Stimulated activated CD8-positive, alpha-beta memory T cell treated with anti-CD3 and anti-CD28 coated beads, Interleukin-7, amount 100 ng/mL, for 1 hour (primary cell): ENCODE measurements at places on chromosomes 1 and 21.

DNA sequence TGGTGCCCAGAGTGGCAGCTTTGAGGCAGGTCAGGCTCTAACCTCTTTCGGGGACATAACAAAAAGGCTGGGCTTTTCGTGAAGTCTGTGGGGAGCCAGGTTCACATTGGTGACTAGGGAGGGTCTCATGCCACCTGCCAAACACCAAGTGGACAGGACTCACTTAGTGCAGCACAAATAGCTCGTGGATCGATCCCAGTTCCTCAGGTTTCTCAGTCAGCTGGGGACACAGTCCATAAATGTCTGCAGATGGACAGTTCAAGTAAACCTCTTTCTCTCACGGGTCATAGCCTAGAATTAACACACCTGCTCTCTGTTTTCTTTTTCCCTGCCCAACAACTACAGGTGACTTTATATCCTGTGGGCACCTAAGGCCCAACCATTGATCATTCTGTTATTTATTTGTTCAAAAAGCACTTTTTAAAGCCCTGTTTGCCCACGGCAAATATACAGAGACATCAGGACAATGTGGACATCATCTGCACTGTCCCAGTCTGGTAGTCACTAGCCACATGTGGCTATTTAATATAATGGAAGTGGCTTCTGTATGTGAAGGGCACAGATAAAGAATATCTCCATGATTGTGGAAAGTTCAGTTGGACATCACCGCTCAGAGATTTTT, 53.5 kb downstream of the CAPN2 start:
- DNase-seq, result no peak

DNA sequence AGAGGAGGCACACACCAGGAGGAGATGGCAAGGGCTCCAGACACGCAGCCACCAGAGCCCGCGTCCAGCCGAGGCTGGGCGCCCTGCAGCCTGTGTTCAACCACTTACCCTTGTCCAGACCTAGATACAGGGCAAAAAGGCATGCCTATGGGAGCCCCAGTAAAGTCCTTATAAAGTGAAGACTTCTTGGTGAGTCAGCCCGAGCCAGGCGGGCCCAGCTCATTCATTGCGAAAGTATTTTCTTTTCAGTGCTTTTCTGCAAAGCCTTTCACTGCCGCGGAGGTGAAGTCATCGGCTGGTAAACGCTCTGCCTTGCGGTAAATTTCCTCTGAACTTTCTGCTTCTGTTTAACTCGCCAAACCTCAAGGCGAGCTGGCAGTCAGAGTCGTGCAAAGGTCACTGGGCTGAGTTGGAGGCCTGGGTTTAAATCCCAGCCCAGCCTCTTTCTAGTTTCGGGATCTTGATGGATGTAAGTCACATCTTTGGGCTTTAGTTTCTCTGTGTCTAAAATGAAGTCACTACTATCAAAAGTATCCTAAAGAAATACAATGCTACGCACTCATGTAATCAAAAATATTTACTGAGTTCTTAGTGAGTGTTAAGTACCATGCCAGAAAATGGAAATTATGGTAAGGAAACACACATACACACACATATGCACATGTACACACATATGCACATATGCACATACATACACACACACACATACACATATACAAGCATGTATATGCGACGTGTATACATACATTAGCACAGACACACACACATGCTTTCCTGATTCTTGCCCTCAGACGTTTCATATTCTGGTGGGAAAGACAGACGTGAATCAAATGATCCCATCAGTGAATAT, 54.7 kb upstream of the IFFO2 start:
- DNase-seq, result peak; percentile 33

- DNase-seq, result no peak
Observed at GRCh38 chr1:205018381-205018780, 24.6 kb upstream of the CNTN2 start.

DNA sequence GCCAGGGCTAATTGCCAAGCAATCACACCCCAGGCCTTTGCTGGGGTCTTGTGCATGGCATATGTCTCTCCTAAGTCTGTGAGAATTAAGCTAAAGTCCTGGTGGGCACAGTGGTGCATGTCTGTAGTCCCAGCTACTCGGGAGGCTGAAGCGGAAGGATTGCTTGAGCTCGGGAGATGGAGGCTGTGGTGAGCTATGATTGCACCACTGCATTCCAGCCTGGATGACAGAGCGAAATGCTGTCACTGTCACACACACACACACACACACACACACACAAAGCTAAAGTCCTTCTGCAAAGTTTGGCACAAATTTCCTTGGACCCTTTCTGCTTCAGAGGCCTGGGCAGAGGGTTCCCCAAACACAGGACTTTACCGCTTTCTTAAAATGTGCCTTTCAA, 31.3 kb upstream of the DNAJC11 start:
- DNase-seq, result no peak

DNA sequence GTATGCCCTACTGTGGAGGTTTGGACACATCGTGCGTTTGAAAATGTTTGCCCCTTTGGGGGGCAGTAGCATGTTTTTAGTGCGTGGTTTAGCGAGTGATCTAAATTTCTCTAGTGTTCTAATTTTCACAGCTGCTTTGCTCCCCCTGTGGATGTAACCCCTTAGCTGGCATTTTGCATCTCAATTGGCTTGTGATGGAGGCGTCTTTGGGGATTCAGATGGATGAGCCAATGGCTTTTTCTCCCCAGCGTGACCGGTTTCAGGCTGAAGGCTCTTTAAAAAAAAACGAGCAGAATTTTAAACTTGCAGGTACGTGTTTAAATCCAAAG, 836 bp downstream of the CDC7 start:
- no peak for DNase-seq
